ENCODE measurements at places on chromosomes 11 and 22.

DNA sequence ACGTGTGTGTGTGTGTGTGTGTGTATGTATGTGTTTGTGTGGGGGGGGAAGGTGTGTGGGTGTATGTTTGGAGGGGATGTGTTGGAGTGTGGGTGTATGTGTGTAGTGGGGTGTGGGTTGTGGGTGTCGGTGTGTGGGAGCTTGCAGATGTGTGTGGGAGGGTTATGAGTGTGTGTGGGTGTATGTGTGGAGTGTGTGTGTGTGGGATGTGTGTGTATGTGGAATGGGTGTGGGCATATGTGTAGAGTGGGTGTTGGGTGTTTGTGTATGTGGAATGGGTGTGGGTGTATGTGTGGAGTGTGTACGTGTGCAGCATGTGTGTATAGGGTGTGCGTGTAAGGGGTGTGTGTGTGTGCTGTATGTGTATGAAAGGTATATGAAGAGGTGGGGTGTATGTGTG, 14.7 kb downstream of the STX3 start:
- no peak for DNase-seq

- peak; percentile 59 for DNase-seq
These were observed 14.1 kb upstream of the APLP2 start for GRCh38 chr11:130055617-130056016.

DNA sequence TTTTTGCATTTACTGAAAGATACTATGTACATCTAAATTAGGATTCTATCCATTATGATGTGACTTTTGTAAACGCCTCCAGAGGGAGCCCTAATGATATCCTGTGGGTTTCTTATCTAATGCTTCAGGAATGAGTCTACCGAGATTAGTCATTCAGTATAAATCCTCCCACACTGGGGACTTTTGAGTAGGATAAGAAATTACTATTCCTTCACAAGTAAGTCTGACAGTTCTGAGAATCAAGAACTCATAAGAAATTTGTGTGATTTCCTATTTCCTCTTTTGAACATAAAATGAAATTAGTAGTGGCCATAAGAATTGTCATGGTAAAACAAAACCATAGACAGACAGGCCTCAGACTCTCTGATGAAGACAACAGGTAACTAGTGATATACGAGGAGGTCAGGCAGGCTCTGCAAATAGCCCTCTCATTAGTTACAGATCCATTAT, 10.0 kb upstream of the OR5M1 start:
- no peak for DNase-seq

DNA sequence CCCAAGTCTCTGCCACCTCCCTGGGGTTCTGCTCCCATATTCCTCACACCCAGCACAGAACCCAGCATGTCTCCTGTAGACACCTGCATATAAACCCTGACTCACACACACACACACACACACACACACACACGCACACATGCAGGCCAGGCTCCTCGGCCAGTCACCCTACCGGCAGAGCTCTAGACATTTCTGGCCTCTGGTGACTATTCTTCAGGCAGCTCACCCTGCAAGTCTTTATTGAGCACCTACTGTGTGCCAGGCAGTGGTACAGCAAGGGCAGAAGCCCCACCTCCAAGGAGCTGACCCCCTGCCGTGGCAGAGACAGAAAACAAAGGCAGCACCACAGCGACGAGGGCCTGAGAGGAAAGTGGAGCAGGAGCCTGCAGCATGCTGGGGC, 50.3 kb downstream of the CDKN1C start:
- DNase-seq, result no peak

DNA sequence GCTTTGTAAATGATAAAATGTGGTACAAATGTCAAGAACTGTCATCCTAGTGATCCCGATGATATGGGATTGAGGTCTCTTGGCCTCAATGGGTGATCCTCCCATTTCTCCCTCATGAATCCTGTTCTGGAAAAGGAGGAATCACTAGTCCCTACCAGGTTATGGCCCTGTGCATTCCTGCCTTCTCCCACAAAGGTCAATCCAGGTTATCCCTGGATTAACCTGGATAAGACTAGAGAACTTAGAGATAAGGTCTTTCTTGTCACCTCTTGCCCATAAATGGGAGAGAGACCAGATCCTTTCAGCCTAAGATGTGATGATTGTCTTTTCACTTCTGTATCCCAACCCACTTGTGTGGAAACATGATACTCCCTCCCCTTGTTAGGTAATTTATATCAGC, 396.7 kb downstream of the BUD13 start:
- DNase-seq, result no peak

- DNase-seq, result no peak
These were observed 108.9 kb upstream of the FGF3 start for GRCh38 chr11:69928121-69928520.

DNA sequence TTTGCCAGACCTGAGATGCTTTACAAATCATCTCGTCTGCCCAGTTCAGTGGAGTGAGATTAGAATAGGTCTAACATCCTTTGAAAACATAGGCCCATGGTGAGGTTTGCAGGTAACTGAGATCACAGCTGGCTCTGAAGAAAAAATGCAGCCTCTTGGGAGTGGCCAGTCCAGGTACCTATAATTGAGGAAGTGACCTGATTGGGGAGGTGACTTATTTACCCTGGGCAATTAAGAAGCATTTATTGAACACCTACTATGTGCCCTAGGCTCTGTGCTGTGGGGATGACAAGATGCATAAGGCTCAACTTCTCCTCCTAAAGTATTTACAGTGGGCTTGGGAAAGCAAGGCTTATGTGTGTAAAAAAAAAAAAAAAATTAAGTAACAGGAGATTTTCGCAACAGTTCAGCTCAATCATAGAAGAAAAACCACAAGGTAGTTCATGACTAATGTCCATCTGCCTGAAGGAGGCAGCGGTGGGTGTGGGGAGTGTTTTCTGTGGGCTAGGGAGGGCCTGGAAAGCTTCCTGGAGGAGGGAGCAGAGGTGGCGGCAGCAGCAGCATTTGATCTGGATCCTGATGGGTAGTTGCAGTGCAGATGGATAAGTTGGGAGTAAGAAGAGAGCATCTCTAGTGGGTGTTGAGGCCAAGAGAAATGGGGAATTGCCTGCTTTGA, 16.1 kb downstream of the MICAL2 start:
- DNase-seq, result no peak
